ENCODE measurements at places on chromosomes 5 and 9. TPM values are rescaled to one million over a fixed set of nuclear protein-coding genes. Genes with fewer than 3 reads are reported as not detected.

Gene CTSV
- total RNA-seq, result not detected

Gene SNCB
- total RNA-seq, result 0.67 TPM

Gene PRR7
- total RNA-seq, result 0.90 TPM

Gene ABLIM3
- total RNA-seq, result 145 TPM

Gene UBE2QL1
- 10.8 TPM for total RNA-seq

Gene ABO
- 1.1 TPM for total RNA-seq

DNA sequence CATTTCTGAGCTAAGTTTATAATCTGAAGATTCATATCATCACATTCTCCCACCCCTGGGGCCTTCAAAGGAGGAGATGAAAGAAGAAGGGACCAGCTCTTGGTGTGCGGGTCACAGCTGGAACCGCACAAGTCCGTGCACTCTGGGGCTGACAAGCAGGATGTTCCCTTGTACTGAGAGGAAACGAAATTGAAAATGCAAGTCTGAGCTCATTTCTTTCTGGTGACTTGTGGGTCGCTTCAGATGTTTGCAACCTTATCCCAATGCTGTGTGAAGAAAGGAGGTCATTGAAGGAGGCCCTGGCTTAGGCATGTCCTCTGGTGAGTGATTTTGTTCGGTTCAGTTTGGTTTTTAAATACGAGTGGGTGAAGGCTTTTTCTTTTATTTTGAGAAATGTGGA lies 59.6 kb downstream of the C9orf152 start:
- no peaks in the 10 kb centered on the region for H3K27me3 ChIP-seq
- no peak overlapping the region for H3K4me3 ChIP-seq
- DNase-seq, result no peak
- H3K27ac ChIP-seq, result peak overlapping the region; percentile 38
- peaks cover 89% of the 10 kb centered on the region for H3K4me1 ChIP-seq
- H3K36me3 ChIP-seq, result peaks cover 6% of the 10 kb centered on the region

DNA sequence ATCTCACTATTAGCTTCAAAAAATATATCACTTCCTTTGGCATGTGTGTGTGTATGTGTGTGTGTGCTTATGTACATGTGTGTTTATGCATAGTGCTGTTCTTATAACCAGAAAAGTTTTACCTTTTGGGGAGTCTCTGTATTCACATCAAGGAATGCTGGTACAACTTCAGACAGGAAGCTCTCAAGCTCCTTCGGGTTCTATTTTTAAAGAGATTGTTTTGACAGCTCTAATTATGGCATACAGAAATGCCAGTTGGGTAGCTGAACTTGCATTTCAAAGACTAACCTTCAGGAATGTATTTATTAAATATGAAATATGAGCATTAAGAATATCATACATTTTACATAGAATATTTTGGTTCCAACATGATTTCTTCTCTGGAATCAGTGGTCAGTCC lies 163.1 kb downstream of the DTWD2 start:
- no peaks in the 10 kb centered on the region for H3K4me1 ChIP-seq
- DNase-seq, result no peak
- H3K27ac ChIP-seq, result peak overlapping the region; percentile 20
- no peaks in the 10 kb centered on the region for H3K36me3 ChIP-seq
- H3K4me3 ChIP-seq, result no peak overlapping the region

DNA sequence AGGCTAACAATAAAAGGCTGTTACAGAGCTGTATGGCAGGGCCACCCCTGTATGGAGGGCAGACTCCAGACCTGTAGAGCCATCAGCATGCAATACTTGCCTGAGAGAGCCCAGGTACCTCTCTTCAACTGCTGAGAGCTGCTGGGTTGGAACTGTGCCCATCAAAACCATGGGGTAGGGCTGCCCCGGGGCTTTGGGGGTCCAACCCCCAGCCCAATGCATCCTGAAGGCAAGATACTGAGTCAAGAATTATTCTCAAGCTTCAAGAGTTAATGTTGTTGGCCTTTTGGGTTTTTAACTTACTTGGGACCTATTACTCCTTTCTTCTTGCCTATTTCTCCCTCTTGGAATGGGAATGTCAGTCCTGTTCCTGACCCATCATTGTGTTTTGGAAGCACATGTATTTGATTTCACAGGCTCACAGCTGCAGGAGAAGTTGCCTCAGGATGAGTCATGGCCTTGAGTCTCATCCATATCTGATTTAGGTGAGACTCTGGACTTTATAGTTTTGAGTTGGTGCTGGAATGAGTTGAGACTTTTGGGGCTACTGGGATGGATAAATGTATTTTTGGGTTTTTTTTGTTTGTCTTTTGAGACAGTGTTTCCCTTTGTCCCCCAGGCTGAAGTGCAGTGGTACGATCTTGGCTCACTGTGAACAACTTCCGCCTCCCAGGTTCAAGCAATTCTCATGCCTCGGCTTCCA lies 21.0 kb upstream of the CDK7 start:
- no peak for DNase-seq
- H3K4me1 ChIP-seq, result peaks cover 6% of the 10 kb centered on the region
- H3K36me3 ChIP-seq, result no peaks in the 10 kb centered on the region
- no peaks in the 10 kb centered on the region for H3K27me3 ChIP-seq

DNA sequence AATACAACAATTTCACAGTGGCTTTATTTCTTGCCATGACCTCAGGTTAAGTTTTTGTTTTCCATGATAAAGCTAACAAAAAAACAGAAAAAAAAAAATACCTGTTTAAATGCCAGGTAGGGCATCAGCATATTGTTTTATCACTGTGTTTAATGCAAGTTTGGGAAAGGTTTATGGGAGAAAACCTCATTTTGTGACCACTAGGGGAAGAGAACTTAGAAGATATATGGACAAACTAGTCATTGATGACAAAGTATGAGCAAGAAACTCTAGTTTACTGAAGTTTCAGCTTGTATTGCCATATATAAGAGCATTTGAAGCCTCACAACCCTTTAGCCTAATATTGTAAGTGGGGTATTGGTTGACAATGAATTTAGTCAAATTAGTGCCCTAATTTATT lies 1431.4 kb upstream of the CDH18 start:
- no peak overlapping the region for H3K4me3 ChIP-seq
- no peaks in the 10 kb centered on the region for H3K27me3 ChIP-seq
- no peaks in the 10 kb centered on the region for H3K4me1 ChIP-seq
- no peak overlapping the region for H3K27ac ChIP-seq
- DNase-seq, result no peak

GRCh38 chr5:42522783-42523182 lies 99.5 kb downstream of the GHR start:
- H3K4me1 ChIP-seq, result no peaks in the 10 kb centered on the region
- no peaks in the 10 kb centered on the region for H3K27me3 ChIP-seq
- H3K4me3 ChIP-seq, result no peak overlapping the region
- no peaks in the 10 kb centered on the region for H3K36me3 ChIP-seq
- DNase-seq, result no peak
- H3K27ac ChIP-seq, result no peak overlapping the region

DNA sequence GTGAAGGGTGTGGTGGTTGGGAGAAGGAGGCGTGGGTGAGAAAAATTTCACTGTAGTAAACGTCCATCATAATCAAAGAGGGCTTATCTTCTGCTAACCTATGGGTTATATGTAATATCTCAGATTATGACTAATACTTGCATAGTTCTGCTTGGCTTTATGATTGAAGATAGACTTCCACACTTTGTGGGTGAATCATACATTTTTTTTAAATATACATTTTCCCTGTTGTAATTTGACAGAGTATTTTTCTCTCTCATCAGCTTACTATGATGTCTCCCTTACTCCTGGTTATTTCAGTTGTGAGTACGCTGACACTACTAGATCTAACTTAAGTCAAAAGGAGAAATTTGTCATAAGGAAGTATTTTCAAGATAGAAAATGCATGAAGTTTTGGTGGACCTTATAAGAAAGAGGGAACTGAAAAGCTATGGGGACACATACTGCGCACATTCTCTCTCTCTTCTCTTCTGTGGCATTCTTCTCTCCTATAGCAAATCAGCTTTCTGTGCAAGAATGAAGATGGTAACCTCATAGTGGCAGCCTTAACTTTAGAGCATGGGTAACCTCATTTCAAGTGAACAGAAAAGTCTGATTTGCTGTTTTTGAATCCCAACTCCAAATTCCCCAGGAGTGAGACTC lies 4.9 kb upstream of the JAK2 start:
- DNase-seq, result no peak
- no peak overlapping the region for H3K27ac ChIP-seq
- no peaks in the 10 kb centered on the region for H3K4me1 ChIP-seq

GRCh38 chr5:179836225-179837019 lies 15.7 kb downstream of the SQSTM1 start:
- no peak overlapping the region for H3K27ac ChIP-seq
- H3K36me3 ChIP-seq, result peaks cover 83% of the 10 kb centered on the region
- no peak for DNase-seq
- H3K4me1 ChIP-seq, result peaks cover 8% of the 10 kb centered on the region
- no peaks in the 10 kb centered on the region for H3K27me3 ChIP-seq
- no peak overlapping the region for H3K4me3 ChIP-seq

GRCh38 chr5:31194892-31195555 lies 1.5 kb downstream of the CDH6 start:
- no peaks in the 10 kb centered on the region for H3K36me3 ChIP-seq
- H3K4me3 ChIP-seq, result peak overlapping the region; percentile 53
- no peaks in the 10 kb centered on the region for H3K4me1 ChIP-seq
- no peak overlapping the region for H3K27ac ChIP-seq
- DNase-seq, result no peak

DNA sequence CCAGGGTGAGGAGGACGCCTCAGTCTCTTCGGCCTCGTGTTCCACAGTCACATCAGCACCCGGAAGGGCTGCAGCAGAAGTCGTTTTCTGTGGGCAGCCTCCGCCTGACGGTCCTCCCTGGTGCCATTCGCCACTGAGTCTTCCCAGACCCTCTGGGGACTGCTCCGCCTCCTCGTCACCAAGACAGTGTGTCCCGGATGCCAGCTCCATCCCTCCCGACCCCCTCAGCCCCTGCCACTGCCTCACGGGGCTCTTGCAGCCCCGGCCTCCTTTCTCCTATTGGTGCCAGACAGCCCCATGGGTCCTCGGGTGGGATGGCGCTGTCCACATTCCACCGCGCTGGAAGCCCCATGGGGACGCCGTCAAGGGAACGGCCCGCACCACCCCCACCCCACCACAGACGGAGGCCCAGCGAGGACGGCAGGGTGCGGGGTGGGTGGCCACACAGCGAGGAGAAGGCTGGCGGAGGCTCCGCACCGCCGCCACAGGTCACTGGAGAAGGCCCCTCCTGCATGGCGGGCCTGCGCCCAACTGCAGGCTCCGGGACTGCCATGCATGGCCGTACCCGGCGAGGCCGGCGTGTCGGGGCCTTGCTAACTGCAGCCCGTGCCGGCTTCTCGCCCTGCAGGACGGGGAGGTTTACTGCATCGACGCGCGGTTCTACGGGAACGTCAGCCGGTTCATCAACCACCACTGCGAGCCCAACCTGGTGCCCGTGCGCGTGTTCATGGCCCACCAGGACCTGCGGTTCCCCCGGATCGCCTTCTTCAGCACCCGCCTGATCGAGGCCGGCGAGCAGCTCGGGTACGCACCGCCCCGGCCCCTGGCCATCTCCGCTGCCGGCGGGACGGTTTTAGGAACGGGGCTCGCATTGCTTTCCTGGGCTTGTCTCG lies 43.6 kb upstream of the CACNA1B start:
- H3K36me3 ChIP-seq, result peaks cover 45% of the 10 kb centered on the region
- H3K4me3 ChIP-seq, result no peak overlapping the region
- H3K27ac ChIP-seq, result no peak overlapping the region
- no peak for DNase-seq

- H3K27me3 ChIP-seq, result no peaks in the 10 kb centered on the region
- no peaks in the 10 kb centered on the region for H3K4me1 ChIP-seq
- no peaks in the 10 kb centered on the region for H3K36me3 ChIP-seq
- H3K4me3 ChIP-seq, result no peak overlapping the region
- no peak for DNase-seq
Measured at GRCh38 chr9:125380406-125380805, 118.8 kb downstream of the GAPVD1 start.

DNA sequence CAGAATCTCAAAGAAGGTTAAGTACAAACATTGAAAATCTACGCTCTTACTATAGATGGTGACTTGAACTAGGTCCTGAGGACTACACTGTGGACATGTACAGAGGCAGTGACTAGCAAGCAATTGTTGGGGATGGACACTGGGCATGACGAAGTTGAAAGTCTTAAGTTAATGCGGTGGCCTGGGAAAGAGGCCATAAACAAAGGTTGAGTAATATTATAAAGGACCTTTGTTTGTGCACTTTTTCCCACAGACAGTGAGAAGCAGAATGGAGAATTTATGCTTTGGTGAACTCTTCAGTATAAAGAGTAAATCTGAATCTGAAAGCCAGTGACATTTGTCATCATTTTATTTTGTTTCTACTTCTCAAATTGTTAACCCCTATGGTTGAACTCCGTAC lies 15.3 kb downstream of the ALDH1A1 start:
- no peaks in the 10 kb centered on the region for H3K36me3 ChIP-seq
- H3K27me3 ChIP-seq, result no peaks in the 10 kb centered on the region
- no peaks in the 10 kb centered on the region for H3K4me1 ChIP-seq
- DNase-seq, result no peak
- no peak overlapping the region for H3K4me3 ChIP-seq

DNA sequence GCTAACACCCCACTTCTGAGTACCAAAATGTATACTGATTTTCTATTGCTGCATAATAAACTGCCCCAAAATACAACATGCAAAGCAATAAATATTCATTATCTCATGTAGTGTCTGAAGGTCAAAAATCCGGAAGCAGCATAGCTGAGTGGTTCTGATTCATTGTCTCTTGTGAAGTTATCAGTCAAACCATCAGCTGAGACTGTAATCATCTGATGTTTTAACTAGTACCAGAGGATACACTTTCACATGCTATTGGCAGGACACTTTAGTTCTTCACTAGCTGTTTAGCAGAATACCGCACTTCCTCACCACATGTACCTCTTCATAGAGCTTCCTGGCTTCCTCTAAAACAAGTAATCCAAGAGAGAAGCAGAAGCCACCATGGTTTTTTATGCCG lies 12.7 kb upstream of the TMEM161B start:
- H3K36me3 ChIP-seq, result peaks cover 5% of the 10 kb centered on the region
- no peaks in the 10 kb centered on the region for H3K4me1 ChIP-seq
- H3K27ac ChIP-seq, result no peak overlapping the region
- no peak for DNase-seq
- no peaks in the 10 kb centered on the region for H3K27me3 ChIP-seq

GRCh38 chr5:113293975-113294310 lies 140.8 kb downstream of the TSSK1B start:
- peak overlapping the region; percentile 85 for H3K27ac ChIP-seq
- H3K4me3 ChIP-seq, result peak overlapping the region; percentile 83
- H3K27me3 ChIP-seq, result no peaks in the 10 kb centered on the region
- H3K4me1 ChIP-seq, result no peaks in the 10 kb centered on the region
- H3K36me3 ChIP-seq, result no peaks in the 10 kb centered on the region
